HepG2 (cell line): ENCODE measurements at places on chromosomes 11 and 22. TPM values are rescaled to one million over a fixed set of nuclear protein-coding genes. Genes with fewer than 3 reads are reported as not detected.

DNA sequence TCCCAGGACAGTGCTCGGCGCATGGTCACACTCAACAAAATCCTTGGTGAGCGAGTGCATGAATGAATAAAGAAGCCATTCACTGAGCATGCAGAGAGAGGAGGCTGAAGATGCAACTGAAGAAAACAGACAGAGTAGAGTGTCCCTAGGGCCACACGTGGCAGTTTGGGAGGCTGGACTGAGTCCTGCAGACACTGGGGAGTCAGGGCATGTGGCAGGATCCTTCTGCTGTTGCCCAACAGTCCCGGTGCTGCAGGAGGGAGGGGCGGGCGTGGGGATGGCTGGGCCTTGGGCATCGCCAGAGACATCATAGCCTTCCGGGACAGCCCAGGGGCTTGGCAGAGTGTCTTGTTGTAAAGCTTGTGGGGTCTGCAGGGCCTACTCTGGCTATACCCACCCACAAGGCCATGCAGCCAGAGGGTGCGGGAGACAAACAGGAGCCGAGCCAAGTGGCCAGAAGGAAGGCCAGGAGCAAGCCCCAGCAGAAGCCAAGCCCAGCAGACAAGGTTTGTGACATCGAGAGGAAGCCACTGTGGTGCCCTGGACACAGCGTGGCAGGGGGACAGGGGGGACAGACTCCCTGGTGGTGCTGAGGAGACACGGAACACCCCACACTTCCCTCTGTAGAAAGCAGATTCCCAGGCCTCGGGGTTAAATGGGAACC, 26.7 kb upstream of the FBLN1 start:
- no peak for DNase-seq
- H3K27ac ChIP-seq = no peak overlapping the region
- H3K4me3 ChIP-seq = peak overlapping the region; percentile 33; the same call in 1 of the 2 replicates
- peaks cover 60% of the 10 kb centered on the region for H3K4me1 ChIP-seq

GRCh38 chr22:49519117-49519737, 308.4 kb downstream of the BRD1 start:
- no peaks in the 10 kb centered on the region for H3K4me1 ChIP-seq
- H3K4me3 ChIP-seq = no peak overlapping the region
- H3K27ac ChIP-seq = no peak overlapping the region
- DNase-seq = no peak

DNA sequence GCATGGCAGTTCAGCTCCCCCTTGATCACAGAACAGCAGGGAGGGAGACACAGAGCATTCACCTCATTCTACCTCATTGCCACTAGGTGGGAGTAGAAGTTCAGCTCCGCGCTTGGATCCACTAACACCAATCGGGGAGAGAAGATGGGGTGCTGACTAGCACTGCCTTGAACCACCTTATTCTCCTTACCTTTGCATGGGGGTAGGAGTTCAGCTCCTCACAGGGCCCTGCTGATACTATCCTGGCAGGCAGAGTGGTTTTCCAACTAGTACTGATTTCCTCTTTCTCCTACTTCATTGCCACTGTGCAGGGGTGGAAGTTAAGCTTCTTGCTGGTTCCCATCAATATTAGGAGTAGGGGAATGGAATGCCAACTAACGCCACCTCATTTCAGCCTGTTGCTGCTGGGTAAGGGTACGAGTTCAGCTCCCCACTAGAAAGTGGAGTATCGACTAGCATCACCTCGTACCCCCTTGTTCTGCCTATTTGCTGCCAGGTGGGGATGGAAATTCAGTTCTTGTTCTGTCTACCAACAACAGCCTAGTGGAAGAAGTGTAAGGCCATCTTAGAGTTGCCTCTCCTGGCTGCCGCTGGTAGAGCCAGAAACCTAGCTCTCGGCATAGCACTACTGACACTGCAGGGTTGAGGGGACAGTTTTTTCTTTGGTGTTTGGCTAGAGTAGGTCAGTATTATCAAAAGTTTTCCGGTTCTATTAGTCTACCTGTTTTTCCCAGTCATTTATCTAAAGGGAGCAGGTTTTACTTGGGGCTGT, 550.9 kb upstream of the CCDC90B start:
- peak; percentile 65 for DNase-seq
- H3K36me3 ChIP-seq = no peaks in the 10 kb centered on the region
- H3K4me3 ChIP-seq = no peak overlapping the region
- H3K27me3 ChIP-seq = no peaks in the 10 kb centered on the region

Gene MOV10L1
- polyA plus RNA-seq = 0.12 and 0.31 TPM in 2 replicates

DNA sequence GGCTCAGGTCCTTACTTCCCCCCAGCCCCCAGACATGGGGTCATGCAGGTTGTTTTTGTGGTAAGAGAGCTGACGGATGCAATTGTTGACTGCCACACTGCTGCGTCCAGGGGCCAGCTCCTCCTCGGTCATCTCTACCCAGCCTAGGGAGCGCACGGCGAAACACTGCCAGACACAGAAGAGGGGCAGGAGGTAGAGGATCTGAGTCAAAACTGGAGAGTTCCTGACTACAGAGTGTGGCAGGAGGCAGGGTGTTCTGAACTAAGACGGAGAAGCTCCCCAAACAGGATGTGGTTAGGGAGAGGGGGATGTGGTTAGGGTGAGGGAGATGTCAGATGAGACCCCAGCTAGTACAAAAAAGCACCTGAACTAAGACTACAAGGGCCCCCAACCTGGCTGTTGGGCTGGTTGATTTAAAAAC, 12.3 kb downstream of the SMPD1 start:
- no peak for DNase-seq
- peaks cover 32% of the 10 kb centered on the region for H3K4me1 ChIP-seq
- no peak overlapping the region for H3K27ac ChIP-seq
- H3K27me3 ChIP-seq = no peaks in the 10 kb centered on the region; the same call in 1 of the 2 replicates

GRCh38 chr22:21941921-21942320, 10.7 kb downstream of the PPM1F start:
- no peak overlapping the region for H3K4me3 ChIP-seq
- H3K36me3 ChIP-seq = peaks cover 6% of the 10 kb centered on the region
- peaks cover 18% of the 10 kb centered on the region for H3K4me1 ChIP-seq
- no peak overlapping the region for H3K27ac ChIP-seq
- no peaks in the 10 kb centered on the region for H3K27me3 ChIP-seq

GRCh38 chr22:40552070-40552469, 84.4 kb downstream of the MRTFA start:
- peaks cover 4% of the 10 kb centered on the region for H3K36me3 ChIP-seq
- no peak overlapping the region for H3K4me3 ChIP-seq
- H3K27me3 ChIP-seq = no peaks in the 10 kb centered on the region
- H3K27ac ChIP-seq = no peak overlapping the region

DNA sequence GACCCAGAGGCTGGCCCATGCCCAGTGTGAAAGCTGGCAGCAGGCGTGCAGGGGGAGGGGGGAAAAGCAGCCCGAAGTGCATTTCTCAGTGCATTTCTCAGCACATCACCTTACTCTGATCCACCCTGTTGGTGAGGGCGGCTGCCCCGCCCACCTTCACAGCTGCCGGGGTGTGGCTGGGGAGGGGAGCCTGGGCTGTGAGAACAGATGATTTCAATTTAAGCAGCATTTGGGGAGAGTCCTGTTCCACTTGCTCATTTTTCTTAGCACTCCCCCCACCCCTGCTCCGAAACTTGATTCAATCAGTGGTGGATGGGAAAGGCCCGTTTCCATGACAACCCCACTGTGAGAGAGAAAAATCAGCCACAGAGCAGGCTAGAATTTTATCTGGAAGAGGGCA, 84.8 kb downstream of the SNX19 start:
- no peak overlapping the region for H3K4me3 ChIP-seq
- no peak overlapping the region for H3K27ac ChIP-seq
- no peak for DNase-seq
- no peaks in the 10 kb centered on the region; the same call in none of the 2 replicates for H3K27me3 ChIP-seq

- no peak overlapping the region for H3K4me3 ChIP-seq
- no peaks in the 10 kb centered on the region for H3K4me1 ChIP-seq
- H3K27ac ChIP-seq = no peak overlapping the region
- H3K27me3 ChIP-seq = peaks cover 14% of the 10 kb centered on the region; the same call in 1 of the 3 replicates
Observed at GRCh38 chr11:116062129-116062489, 557.9 kb upstream of the CADM1 start.

- no peak overlapping the region for H3K27ac ChIP-seq
- no peaks in the 10 kb centered on the region; the same call in 1 of the 2 replicates for H3K27me3 ChIP-seq
- DNase-seq = no peak
- no peaks in the 10 kb centered on the region for H3K4me1 ChIP-seq
Observed at GRCh38 chr22:27998511-27999410, 79.7 kb upstream of the PITPNB start.

GRCh38 chr11:26087120-26087935, 244.6 kb upstream of the ANO3 start:
- no peak overlapping the region for H3K27ac ChIP-seq
- no peaks in the 10 kb centered on the region for H3K4me1 ChIP-seq
- H3K27me3 ChIP-seq = no peaks in the 10 kb centered on the region
- DNase-seq = no peak
- H3K4me3 ChIP-seq = no peak overlapping the region

DNA sequence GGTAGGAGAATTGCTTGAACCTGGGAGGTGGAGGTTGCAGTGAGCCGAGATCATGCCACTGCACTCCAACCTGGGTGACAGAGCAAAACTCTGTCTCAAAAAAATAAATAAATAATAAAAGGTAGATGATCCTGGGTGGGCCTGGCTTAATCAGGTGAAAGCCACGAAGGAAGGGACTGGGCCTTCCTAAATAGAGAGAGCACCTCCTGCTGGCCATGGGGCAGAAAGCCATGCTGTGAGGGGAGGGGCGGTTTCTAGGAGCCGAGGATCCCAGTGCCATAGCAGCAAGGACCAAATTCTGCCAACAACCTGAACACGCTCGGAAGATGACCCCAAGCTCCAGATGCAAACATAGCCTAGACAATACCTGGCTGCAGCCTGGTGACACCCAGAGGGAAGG, 24.5 kb upstream of the DGKZ start:
- H3K36me3 ChIP-seq = no peaks in the 10 kb centered on the region
- no peak for DNase-seq
- H3K4me3 ChIP-seq = no peak overlapping the region
- no peak overlapping the region for H3K27ac ChIP-seq

GRCh38 chr11:61080526-61080925, 21.8 kb upstream of the CD5 start:
- no peak overlapping the region for H3K4me3 ChIP-seq
- no peaks in the 10 kb centered on the region for H3K4me1 ChIP-seq
- no peak overlapping the region for H3K27ac ChIP-seq
- no peaks in the 10 kb centered on the region for H3K36me3 ChIP-seq
- DNase-seq = no peak

DNA sequence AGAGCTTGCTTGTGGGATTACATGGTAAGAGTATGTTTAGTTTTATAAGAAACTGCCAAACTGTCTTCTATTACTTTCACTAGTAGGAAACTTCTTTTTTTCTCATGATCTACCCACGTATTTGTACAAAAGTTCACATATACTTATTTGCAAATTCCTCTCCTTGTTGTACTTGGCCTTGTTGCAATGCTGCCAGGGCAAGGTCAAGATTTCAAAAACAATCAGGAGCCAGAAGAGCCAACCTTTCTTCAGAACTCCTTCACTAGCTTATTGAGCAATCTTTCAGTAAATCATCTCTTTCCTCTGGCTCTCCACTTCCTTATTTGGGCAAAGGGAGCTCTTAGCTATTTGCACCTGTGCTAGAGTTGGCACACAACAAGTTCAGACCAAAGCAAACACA, 9.7 kb downstream of the SRSF8 start:
- no peak overlapping the region for H3K27ac ChIP-seq
- H3K4me3 ChIP-seq = no peak overlapping the region
- H3K36me3 ChIP-seq = no peaks in the 10 kb centered on the region
- DNase-seq = no peak

GRCh38 chr22:43275545-43276317, 67.4 kb downstream of the SCUBE1 start:
- H3K27me3 ChIP-seq = peaks cover 9% of the 10 kb centered on the region
- H3K27ac ChIP-seq = no peak overlapping the region
- H3K4me3 ChIP-seq = no peak overlapping the region

GRCh38 chr11:112302226-112302868, 41.7 kb upstream of the PLET1 start:
- H3K4me3 ChIP-seq = no peak overlapping the region
- H3K36me3 ChIP-seq = no peaks in the 10 kb centered on the region
- peaks cover 10% of the 10 kb centered on the region for H3K4me1 ChIP-seq
- DNase-seq = no peak
- no peaks in the 10 kb centered on the region for H3K27me3 ChIP-seq

DNA sequence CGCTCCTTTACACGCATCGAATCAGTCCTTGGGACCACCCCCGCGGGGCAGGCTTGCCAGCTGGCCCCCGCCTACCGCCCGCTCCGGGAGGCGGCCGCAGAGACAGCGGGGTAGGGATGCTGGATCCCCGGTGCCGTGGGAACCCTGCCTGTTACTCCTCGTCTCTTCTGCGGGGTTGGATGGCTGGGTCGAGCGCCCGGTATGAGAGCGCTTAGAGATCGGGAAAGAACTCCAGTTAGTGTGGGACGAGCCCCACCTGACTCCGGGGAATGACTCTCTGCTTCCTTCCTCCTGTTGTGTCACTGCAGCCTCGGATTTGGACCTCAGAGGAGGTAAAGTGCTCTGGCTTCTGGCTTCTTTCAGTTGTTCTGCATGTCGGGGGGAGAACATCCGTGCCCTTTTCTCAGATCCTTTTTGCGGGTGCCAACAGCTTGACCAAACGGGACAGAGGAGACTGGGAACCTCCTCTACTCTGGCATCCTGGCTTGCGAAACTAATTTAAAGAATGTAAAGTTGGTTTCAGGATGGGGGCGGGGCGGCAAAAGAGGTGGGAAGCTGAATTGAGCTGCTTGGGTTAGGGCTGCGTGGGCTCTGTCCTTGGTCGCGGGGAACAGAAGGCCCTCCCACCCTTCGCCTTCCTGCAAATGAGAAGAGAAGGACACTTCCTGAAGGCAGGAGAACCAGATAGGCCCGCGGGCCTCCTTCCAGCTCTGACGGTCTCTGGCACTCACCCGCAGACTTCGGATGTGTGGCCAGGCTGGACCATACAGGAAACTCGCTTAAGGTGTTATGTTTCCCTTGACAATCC, 938 bp downstream of the LAYN start:
- no peak overlapping the region for H3K27ac ChIP-seq
- H3K4me1 ChIP-seq = peaks cover 34% of the 10 kb centered on the region
- H3K36me3 ChIP-seq = no peaks in the 10 kb centered on the region
- DNase-seq = no peak
- H3K27me3 ChIP-seq = peaks cover 48% of the 10 kb centered on the region

DNA sequence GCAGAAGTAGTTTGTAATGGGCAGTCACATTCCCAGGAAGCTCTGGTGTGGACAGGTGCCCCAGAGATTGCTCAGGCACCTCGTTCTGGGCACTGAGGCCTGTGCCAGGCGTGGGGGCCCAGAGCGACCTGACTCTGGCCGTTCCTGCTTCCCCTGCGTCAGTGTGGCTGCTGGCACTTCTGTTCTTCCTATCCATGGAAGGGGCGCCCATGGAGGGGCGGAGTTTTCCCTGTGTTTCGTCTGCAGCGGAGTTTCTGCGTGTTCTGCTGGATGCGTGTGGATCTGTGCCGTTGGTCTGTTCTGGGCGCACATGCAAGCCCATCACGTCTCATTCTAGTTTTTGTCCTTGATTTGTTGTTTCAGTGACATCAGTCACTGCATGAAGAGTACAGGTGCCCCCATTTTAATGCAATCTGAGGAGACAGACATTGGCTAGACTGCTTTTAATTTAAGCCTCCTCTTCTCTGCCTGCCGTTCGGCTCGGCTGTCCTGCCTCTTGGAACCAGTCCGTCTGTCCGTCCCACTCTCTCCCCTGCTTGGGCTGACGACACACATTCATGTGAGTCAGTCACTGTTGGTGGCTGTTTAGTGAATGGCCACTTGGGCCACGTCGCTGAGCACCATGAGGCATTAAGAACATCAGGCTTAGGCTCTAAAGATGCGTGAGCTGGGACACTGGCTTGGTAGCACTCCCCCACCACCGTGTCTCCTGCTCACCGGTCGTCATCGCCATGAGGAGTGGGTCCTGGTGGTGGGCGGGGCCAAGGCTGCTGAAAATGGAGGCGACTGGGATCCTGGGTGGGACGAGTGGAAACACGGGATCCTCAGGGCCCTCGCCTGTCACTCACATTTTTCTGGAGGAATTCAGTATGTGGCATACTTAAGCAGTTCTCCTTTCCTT, 255.8 kb downstream of the TBC1D22A start:
- H3K27ac ChIP-seq = no peak overlapping the region
- H3K27me3 ChIP-seq = no peaks in the 10 kb centered on the region
- no peak overlapping the region for H3K4me3 ChIP-seq
- H3K36me3 ChIP-seq = no peaks in the 10 kb centered on the region
- no peaks in the 10 kb centered on the region for H3K4me1 ChIP-seq
